ENCODE measurements at places on chromosomes 4 and X.
A peak's percentile ranks its signal among the peaks of the same experiment; 100 is the strongest.

GRCh38 chr4:15878011-15878410 lies 60.5 kb downstream of the FGFBP1 start:
- DNase-seq, result no peak

DNA sequence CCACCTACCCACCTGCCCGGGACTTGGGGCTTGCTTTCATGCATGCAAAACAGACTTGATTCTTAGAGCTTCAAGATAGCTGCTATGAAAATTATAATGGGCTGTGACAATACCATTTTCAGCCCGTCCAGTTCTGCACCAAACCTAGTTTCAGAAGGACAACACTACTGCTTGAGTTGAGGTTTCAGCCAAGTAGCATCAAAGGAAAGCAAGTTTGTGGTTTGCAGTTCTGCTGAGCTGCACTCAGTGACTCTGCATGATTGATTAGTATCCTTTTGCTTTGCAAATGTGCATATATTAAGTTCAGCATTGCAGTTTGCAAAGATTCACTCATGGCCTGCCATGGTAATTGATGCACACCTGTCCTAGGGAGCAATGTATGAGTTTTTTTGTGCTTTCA lies 442.7 kb downstream of the RPA4 start:
- no peak for DNase-seq

DNA sequence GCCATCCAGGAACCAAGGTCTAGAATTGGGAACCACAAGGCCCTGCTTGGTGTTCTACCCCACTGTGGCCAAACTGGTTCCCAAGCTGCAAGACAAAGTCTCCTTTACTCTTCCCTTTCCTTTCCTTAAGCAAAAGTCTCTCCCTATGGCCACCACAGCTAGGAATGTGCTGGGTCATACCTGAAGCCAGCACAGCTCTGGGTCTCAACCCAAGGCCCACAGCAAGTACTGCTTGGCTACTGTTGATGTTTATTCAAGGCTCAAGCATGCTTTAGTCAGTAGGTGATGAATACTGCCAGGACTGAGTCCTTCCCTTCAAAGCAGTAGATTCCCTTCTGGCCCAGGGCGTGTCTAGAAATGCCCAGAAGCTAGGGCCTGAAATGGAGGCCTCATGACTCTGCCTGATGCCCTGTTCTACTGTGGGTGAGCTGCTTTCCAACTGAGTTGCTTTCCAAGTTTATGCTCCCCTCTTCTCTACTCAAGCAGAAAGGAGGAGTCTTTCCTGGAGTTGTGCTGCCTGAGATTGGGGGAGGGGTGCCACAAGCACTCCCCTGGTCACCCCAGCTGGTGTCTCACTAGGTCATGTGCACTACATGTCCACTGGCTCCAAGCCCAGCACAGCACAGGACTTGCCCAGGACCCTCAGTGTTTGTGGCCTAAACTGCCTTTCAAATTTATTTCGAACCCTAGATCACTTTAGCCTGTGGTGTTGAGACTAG lies 44.9 kb downstream of the STAP1 start:
- DNase-seq, result no peak

GRCh38 chrX:1178580-1179057 lies 33.8 kb downstream of the CRLF2 start:
- DNase-seq, result no peak

GRCh38 chrX:16516232-16516876 lies 133.6 kb upstream of the S100G start:
- DNase-seq, result no peak

DNA sequence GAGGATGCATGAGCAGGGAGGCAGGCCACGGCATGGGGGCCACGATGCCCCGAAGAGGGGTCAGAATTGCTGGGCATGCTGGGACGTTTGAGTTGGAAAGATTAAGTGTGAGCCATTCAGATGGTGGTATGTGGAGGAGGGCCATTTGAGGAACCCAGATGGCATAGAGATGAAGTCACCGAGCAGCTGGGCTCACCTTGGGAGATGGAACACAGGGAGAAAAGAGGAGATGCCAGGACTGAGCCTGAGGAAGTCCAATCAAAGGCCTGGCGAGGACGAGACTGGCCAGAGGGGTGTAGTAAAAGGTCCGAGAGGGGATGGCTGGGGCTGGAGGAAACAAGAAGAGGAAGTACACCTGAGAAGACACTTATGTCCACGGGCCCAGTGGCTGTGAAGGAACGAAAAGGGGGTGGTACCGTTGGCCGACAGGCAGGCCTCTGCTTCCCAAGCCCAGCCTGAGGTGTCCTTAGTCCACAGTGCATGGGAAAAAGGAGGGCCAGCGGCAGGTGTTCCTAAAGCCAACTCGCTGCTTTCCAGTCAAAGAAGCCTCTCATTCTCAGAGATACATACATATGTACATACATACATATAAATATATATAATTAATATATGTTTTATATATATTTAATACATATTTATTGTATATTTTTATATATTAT lies 54.6 kb upstream of the CLCN4 start:
- no peak for DNase-seq

DNA sequence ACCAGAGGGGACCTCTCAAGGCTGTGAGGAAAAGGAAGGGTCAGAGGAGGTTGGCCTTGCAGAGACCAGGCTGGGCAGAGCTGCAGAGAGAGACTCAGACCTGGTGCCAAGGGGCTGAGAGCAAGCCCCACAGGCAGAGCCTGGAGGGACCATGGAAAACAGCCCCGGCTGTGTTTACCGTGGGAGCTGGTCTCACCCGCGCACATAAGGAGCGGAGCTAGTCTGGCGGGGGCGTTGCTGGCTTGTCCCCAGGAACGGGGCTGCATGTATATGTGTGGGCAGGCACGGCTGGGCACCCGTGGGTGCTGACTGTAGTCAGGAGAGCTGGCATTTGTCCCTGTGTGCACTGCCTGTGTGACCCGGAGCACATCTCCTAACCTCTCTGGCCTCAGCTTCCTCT lies 45.7 kb downstream of the C4orf50 start:
- DNase-seq, result no peak

DNA sequence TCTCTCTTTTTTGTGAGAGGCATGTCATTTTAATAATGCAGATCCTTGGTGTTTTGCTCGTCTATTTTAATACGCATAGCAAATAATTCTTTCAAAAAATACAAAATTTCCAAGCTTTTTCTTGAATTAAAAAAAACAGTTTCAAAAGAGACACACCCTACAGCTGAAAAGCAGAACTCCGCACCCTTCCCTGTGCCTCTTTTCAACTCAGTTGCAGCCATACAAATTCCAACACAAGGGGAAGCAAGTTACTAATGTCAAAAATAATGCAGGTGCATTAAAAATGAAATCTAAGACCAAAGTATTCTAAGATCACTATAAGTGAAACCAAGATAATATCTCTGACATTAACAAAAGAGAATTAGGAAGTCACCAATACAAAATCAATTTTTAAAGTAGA lies 66.6 kb downstream of the NR3C2 start:
- no peak for DNase-seq

GRCh38 chr4:31984872-31985271 lies 1264.7 kb downstream of the PCDH7 start:
- DNase-seq, result no peak

- DNase-seq, result no peak
Measured at GRCh38 chr4:3387154-3387942, 54.4 kb upstream of the HGFAC start.

GRCh38 chr4:66923081-66923865 lies 622.0 kb downstream of the CENPC start:
- DNase-seq, result no peak

DNA sequence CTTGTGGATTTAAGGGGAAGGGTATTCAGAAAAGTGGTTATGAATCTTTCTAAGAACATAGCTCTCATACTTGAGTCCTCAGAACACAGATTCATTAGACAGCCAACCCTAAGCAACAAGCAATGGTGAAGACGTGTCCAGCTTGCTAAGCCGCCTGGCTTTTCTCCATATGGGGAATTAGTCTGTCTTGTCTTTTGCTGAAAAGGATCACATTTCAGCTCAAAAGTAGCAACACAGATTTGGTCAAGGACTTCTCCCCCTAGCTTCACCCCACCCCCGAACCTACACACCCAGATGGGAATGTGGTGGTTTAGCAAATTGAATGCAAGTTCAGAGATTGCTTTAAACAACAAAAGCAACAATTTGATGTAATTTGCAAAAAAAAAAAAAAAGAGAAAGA lies 103.3 kb upstream of the RASGEF1B start:
- DNase-seq, result no peak

DNA sequence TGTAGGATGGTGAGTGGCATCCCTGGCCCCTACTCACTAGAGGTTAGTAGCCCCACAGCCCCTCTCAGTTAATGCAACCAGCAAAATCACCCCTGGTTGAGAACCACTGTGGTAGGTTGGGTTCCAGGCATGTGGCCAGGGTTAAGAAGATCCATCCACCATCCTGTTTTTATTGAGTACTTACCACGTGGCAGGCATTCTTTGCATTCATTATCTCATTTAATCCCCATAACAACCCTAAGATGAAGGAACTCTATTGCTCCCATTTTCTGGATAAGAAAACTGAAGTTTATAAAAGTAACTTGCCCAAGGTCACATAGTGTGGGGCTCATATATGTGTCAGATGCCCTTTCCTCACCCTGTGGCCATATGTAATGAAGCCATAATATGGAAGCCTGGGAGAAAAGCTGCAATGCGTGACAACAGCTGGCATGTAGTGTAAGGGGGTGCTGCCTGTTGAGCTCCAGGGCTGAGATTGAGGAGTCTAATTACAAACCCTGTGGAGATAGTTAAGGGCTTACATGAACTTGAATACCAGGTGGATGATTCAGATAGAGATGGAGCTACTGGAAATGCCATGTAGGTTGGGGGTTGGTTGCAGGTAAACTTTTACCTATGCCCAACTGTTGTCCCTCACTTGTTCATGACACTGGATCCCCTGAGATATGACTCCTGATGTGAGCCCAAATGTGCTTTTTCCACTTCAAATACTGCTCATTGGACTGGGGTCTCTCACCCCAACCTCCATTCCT lies 100.2 kb upstream of the PGRMC2 start:
- DNase-seq, result no peak

- DNase-seq, result no peak
Measured at GRCh38 chrX:150696331-150696730, 3.1 kb downstream of the MTMR1 start.

DNA sequence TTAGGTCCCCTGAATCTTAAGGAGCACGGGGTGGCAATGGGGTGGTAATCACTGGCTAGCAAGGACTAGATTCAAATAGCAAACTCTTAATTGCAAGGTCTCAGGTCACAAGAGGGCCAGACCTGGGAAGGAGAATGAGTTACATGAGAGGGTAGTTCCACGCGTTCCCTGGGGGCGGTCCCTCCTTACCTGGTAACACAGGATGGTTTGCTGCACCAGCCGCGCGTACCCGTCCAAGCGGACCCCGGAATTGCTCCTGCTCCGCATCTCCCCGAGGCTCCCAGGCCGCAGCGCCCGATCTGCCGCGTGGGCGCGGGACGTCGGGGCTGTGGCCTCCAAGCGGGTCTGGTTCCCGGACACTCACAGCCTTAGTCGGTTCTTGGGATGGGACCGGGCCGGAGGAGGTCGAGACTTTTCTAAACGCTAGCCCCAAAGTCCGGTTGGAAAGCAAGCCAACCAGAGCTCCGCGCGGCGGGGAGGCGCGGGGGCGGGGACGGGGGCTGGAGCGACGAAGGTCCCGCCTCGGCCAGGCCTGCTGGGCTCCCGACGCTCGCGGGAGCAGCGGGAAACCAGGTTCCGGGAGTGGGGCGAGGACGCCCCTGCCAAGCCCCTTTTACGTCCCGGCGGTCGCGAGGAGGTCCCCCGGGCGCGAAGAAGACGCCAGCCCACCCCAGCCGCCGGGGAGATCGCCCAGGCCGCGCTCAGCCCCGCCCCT lies at the start of gene PHKA2:
TSS of gene PHKA2 (minus strand) at position 449 of the 715 bp plus-strand sequence. CDS start at position 267, 182 bp downstream.
- DNase-seq, result peak; percentile 11

GRCh38 chr4:159766241-159766640 lies 663.4 kb downstream of the RAPGEF2 start:
- no peak for DNase-seq

DNA sequence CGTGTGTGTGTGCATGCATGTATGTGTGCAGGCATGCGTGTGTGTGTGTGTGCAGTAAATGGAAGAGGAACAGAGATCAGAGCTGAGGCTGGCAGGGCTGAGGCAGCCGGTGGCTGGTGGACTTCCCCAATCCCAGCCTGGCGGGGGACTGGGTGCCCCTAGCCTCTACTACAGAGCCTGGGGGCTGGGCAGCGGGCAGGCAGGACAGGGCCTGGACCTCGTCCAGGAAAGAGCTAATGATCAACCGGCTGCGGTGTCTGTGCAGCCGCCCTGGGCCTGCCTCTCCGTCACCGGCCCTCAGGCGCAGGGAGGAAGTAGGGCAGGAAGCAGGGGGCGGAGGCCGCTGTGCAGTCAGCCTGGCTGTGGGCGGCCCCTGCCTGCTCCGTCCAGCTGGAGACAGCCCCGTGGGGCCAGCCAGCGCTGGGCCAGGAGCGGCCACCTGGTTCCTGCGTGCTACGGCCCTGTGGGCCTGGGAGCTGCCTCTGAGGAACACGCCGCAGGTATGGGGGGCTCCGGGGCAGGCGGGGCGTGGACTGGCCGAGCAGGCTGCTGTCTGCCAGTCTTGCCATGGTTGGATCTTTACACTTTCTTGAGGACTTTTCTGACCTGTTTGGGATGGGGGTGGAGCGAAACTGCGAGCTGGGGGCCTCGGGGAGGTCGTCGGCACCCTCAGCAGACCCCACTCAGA lies at the start of gene SH3TC1:
TSS of gene SH3TC1 (plus strand) at position 385 of the 688 bp plus-strand sequence. CDS start 5,905 bp downstream, outside the sequence.
- DNase-seq, result peak; percentile 89

DNA sequence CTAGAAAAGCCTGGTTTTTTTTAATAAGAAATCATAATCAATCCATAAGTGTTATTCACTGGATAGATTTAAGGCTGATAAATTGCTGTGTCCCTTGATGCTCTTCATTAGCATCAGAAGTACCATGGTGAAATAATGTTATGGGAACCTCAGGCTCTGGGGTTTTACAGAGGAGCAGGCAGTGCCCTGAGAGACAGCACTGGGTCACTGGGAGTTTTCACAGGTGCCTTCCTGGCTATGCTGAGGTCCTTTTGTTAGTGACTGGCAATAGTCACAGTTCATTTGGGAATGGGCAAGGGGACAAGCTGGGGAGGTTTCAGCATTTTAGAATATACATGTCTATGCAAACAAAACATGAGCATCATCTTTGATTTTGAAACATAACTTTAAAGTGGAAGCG lies 38.6 kb downstream of the ANK2 start:
- no peak for DNase-seq

DNA sequence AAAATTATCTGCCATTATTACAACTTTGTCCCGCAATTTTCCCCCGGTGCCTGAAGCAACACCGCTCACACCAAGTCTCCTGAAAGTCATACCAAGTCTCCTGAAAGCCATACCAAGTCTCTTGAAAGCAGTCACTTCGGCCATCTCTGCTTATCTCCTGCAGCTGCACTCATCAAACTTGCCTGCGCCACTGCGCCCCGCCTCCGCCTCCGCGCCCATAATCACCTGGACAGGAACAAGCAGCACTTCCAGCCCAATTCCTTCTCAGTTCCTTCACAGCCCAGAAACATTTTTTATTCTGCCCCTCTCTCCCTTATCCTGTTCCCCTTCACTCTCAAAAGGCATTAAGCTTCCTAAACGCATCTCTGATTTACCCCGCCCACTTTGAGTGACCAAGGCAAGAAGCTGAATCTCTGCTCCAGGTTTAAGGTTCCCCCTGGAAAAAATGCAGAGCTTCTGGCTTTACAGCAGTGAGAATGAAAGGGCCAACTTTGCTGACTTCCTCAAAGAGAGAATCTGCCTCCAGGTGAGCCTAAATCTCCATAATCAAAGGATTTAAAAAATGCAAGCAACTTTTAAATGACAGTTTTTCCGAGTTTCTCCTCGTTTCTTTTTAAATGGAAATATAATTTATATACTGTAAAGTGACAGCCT lies 7.7 kb downstream of the GPR50 start:
- DNase-seq, result no peak

GRCh38 chrX:65679071-65679540 lies 11.7 kb downstream of the MSN start:
- no peak for DNase-seq

GRCh38 chrX:63418211-63418610 lies 67.1 kb upstream of the SPIN4 start:
- DNase-seq, result no peak

Measured in COLO829 (cell line).